CD4-positive, alpha-beta T cell treated with Interleukin-1 beta for 1 hour (primary cell): ENCODE measurements at places on chromosomes 7 and 10.

- no peak for DNase-seq
These were observed 22.7 kb downstream of the GARS1 start for GRCh38 chr7:30617359-30617758.

DNA sequence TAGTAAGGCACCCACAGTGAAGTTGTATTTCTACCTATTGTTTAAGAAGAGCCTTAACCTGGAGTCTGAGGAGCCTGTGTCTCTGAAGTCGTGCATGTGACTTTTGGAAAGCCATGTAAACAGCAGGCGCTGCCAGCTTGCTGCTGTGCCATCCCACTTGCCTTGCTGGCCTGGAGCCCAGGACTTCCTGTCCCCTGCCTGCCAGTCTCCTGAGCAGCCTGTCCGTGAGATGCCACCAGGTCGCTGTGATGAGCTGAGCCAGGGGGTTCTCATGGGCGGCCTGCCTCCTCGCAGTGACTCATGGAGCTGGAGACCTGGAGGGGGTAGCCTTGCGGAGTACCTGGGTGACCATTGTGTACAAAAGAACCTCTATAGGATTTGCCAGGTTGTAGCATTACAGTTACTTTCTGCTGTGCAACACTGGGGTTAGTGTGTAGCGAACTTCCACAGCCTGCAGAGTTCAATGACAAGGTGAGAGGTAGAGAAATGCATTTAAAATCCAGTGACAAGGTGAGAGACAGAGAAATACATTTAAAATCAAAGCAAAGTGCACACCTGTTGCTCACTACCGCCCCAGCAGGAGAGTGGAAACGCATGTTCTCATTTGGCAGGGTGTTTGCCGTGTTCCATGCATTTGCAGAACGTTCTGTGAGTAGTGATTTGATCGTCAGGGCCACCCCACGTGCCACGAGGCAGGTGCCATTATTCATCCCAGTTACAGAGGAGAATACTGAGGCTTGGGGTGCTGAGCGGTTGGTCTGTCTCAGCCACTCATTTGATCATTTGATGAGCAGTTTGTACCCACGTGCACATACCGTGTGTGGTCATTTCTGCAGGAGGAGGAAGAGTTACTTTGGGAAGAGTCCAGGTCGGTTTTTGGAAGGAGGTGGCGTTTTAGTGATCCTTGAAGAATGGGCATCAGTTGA lies 36.6 kb upstream of the BHLHA15 start:
- no peak for DNase-seq

DNA sequence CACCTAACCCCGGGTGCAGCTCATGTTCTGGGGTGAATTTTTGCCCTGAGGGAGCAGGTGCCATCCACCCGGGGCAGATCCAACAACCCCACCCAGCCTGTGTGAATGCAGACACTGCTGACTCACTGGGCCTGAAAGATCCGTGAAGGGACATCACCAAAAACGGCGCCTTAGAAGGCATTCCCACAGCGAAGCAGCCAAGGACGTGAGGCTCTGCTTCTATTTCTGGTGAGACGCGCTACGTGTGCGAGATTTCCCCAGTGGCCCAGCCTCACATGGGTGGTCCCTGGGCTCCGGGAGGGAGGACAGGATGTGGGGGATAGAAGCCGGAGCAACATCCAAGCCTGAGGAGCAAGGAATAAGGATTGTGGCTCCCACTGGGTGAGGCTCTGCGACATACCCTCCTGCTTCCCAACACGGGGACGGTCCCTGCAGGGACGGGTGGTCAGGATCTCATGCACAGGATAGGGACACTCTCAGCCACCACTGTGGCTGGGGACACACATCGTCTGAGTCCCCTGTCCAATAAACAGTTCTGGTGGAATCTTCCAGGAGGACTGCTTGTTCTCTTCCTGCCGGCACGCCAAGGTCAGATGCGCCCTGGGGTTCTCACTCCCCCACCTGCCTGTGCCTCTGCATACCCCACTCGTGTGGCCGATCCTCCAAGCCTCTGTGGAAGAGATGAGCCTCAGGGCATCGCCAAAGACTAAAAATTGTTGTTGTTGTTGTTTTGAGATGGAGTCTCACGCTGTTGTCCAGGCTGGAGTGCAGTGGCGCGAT lies 70.2 kb downstream of the ZRANB1 start:
- DNase-seq = no peak

- DNase-seq = no peak
These were observed 185.1 kb upstream of the ADO start for GRCh38 chr10:62619413-62619738.

DNA sequence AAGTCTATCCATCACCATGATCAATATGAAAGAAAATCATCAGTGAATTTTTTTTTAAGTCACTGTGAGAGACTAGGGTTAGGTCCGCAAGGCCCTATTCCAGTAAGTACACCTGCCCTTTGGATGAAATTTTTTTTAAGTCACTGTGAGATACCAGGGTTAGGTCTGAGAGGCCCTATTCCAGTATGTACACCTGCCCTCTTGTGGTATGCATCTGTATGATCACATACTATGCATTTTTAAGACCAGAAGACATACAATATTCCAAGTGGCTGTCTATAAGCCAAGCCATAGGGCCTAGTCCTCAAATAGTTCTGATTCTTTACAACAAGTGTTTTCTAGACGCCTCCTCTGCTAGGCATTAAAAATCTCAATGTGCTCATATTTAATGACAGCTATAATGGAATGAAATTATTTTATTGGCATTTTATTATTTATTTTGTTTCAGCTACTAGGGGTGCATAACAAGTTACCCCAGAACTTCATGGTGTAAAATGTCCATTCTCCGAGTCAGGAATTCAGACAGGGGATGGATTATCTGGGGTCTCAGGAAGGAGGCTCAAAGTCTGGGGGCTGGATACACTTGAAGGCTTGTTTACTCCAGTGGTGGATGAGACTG lies 53.1 kb downstream of the TEX36 start:
- DNase-seq = no peak

GRCh38 chr10:13585943-13586342 lies 822 bp upstream of the PRPF18 start:
- no peak for DNase-seq

GRCh38 chr7:140144821-140145220 lies 32.0 kb downstream of the KDM7A start:
- DNase-seq = no peak

- DNase-seq = no peak
These were observed 1.3 kb downstream of the HMX3 start for GRCh38 chr10:123136806-123137642.

- DNase-seq = no peak
These were observed 48.1 kb upstream of the CYCS start for GRCh38 chr7:25173184-25173583.

DNA sequence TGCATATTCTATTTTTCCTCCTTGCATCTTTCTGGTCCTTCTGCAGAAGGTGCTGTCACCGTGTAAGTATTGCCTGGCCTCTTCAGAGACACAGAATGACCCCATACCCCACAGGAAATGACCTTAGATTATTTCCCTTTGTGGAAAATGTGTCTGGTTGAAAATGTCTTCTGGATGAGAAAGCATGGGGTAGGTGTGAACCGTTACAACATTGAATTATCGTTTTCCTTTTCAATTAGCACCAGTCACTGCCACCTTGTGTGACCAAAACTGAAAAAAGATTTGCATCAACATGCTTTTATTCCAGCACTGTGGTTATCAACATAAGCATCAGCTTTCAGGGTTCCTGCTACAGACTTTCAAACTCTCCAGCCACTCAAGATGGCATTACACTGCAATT lies 58.0 kb upstream of the CELF2 start:
- no peak for DNase-seq

- no peak for DNase-seq
These were observed 72.9 kb downstream of the CDHR3 start for GRCh38 chr7:106036004-106036403.

- no peak for DNase-seq
These were observed 35.2 kb downstream of the GBF1 start for GRCh38 chr10:102280397-102281101.

- DNase-seq = no peak
These were observed 3.0 kb downstream of the CALN1 start for GRCh38 chr7:72408966-72409637.

GRCh38 chr10:102621443-102622325 lies 22.6 kb upstream of the TRIM8 start:
- DNase-seq = no peak
